ENCODE measurements at places on chromosomes 13 and 19.

- DNase-seq, result no peak
Observed at GRCh38 chr13:98285852-98286594, 109.0 kb upstream of the RNF113B start.

- DNase-seq, result no peak
Observed at GRCh38 chr13:99263126-99263785, 5.1 kb upstream of the GPR18 start.

DNA sequence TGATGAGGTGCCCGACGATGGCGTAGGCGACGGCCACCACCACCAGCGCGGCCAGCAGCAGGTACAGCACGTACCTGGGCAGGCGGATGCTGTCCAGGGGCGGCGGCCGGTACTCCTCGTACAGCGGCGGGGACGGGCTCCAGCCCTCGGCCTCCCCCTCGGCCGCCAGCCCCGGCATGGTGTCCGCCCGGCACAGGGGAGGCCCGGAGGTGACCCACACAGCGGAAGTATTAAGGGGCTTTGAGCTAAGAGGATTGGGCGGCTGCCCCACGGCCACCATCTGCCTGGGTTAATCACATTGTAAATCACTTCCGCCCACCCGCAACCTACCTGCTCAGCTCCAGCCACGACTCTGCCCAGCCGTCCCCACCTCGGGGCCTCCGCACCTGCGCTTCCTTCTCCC is at the start of gene SMIM44:
Gene SMIM44, minus strand, starts transcription at position 216 of the 403 bp plus-strand sequence. Its CDS starts 38 bp downstream, at position 178.
- DNase-seq, result no peak

GRCh38 chr19:10258080-10258710 is 6.2 kb downstream of the MRPL4 start:
- no peak for DNase-seq

DNA sequence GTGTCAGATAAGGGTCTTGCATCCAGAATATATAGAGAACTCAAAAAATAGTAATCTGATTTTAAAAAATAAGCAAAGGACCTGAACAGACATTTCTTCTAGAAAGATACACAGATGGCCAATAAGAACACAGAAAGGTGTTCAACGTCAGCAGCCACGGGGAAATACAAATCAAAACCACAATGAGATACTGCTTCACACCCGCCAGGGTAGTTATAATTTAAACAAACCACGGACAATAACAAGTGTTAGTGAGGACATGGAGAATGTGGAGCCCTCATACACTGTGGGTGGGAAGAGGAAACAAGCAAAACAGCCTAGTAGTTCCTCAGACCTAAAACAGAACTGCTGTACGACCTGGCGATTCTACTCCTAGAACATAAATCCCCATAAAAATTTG is 26.7 kb upstream of the NAPA start:
- DNase-seq, result no peak

DNA sequence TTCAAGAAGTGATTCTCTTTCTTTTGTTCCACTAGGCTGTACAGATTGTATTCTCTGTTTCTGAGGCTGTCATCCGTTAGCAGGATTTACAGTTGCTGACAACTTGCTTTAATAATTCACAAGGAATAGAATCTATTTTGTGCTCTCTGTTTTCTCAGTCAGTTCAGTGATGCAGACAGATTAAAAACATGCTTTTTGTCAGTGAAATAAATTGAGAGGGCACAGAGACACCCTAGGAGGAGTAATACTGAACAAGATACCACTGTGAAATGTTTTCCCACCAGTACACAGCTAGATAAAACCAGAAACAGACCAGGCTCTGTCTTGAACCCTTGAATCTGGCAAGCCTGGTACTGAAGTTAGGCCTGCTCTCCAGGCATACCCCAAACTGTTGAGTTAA is 58.7 kb downstream of the LACC1 start:
- DNase-seq, result no peak

GRCh38 chr13:32028711-32029110 is 2.9 kb upstream of the FRY start:
- DNase-seq, result no peak

DNA sequence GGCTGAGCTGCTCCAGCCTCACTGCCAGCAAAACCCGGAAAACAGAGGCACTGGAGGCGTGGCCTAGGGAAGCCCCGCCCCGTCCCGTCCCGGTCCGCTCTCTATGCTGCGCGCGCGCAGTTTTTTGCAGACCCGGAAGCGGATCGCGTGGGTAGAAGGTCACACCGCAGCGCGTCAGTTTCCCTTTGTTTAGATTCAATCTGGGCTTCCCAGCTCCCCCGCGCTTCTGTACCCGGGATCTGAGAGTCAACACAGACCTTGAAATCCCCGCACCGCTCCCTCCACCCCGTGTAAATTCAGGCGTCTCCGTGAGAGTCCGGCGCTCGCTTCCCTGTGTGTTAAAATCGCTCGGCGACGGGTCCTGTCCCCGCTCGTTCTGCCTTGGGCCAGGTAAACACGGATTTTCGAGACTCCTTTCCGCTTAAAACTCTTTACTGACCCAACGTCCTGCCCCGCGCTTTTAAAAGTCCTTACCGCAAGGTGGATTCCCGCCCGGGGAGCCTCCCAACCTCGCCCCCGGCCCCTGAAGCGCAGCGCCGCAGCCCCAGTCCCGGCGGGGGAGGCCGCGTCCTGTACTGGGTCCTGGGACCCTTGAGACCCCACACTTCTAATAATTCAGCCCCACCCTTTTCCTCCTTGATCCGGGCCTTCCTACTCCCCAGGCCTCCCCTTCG is at the start of gene ZNF610:
Gene ZNF610, plus strand, starts transcription at position 127 of the 674 bp plus-strand sequence. CDS start 12,930 bp downstream, outside the sequence.
- peak; percentile 95 for DNase-seq

GRCh38 chr19:18340990-18341868 is 831 bp downstream of the PGPEP1 start:
- peak; percentile 84 for DNase-seq

DNA sequence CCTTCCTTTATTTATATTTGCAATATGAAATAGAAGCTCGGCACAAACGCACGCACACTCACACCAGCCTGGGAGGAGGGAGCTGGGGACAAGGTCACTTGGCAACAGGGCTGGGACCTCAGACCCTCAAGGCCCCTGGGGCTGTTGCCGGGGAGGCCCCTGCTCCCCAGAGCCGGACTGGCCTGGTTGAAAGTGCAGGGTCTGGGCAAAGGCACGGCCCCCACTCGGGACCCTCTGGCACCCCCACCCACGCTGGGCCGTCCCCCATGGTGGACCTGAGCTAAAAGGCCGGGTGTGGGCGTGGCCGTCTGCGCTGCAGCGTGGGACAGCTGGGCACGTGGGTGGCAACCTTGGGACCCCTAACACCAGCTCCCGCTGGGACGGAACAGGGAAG is 1.2 kb upstream of the TMEM86B start:
- DNase-seq, result no peak

GRCh38 chr13:34038541-34039068 is 220.7 kb downstream of the RFC3 start:
- no peak for DNase-seq

GRCh38 chr13:25117312-25117711 is 21.4 kb downstream of the PABPC3 start:
- no peak for DNase-seq

- DNase-seq, result no peak
Observed at GRCh38 chr19:46524308-46524707, 28.6 kb upstream of the PNMA8B start.

GRCh38 chr19:49800771-49801170 is 12.3 kb downstream of the FUZ start:
- no peak for DNase-seq

- no peak for DNase-seq
Observed at GRCh38 chr13:39875111-39875987, 219.9 kb downstream of the COG6 start.

DNA sequence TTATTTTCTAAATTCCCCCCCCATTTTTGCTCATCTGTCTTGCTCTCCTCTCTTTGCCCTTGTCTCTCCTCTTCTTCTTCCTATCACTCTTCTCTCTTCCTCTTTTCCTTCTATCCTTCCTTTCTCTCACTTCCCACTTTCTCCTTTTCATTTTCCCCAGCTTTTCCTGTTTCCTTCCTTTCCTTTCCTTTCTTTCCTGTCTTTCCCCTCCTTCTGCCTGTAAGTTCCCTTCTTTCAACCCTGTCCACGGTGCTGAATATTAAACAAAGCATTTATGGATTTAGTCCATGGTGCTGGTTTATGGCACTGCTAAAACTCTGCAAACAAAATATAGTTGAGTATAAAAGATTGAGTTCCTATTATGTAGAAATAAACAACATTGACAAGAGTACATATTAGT is 27.6 kb downstream of the SCEL start:
- no peak for DNase-seq

- no peak for DNase-seq
Observed at GRCh38 chr13:23771956-23772355, 117.2 kb downstream of the MIPEP start.

GRCh38 chr19:37655689-37656371 is 565 bp upstream of the ZFP30 start:
- peak; percentile 92 for DNase-seq

DNA sequence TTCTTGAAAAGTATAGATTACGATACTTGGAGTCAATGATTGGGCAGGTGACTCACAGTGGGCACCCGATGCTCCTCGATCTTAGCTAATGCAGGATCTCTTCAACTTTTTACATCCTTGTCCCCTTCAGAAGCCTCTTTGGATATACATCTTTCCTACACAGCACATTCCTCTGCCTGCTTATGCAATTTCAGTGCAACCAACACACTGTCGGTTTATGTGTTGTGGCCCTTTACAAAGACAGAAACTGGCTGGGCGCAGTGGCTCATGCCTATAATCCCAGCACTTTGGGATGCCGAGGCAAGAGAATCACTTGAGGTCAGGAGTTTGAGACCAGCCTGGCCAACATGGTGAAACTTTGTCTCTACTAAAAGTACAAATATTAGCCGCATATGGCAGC is 2.6 kb downstream of the GPR42 start:
- peak; percentile 38 for DNase-seq

DNA sequence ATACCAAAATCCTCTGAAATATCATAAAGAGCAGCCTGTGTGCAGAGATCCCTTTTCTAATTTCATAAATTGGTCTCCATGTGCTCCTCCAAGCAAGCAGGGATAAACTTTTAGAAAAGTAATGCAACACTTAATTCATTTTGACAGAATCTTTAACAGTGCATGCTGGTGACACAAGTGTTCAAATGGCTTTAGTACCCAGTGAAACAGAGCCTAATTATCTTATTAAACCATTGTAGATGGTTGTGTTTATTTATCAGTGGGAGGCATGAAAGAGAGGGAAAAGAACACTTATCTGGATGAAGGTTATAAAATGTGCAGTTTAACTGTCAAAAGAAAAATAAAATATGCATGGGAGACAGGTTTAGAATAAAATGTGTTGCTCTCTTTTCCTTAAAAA is 945.0 kb upstream of the PCDH20 start:
- no peak for DNase-seq

DNA sequence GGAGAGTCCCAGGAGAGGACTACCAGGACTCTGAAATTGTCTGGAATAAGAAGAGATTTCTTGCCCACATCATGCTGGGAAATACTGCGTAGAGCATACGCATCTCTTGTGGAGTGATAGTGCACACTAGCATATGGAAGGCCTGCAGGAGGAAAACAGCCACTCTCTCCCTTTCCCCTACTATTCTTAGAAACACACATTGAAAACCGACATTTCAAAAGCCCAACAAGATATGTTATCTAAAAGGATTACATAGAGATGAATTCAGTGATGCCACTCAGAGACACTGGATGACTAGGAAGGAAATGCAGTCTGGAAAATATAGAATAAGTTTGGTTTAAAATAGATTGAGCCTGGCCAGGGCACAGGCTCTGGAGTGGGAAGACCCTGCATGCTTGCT is 388.7 kb upstream of the NBEA start:
- no peak for DNase-seq

- DNase-seq, result no peak
Observed at GRCh38 chr19:49727217-49728030, 35.7 kb downstream of the TSKS start.

All from activated CD8-positive, alpha-beta memory T cell treated with anti-CD3 and anti-CD28 coated beads for 24 hours (primary cell).